ENCODE measurements at places on chromosomes 11 and 22. TPM values are rescaled to one million over a fixed set of nuclear protein-coding genes. Genes with fewer than 3 reads are reported as not detected.

RIC3 gene
- total RNA-seq, result 73.0 TPM

DNA sequence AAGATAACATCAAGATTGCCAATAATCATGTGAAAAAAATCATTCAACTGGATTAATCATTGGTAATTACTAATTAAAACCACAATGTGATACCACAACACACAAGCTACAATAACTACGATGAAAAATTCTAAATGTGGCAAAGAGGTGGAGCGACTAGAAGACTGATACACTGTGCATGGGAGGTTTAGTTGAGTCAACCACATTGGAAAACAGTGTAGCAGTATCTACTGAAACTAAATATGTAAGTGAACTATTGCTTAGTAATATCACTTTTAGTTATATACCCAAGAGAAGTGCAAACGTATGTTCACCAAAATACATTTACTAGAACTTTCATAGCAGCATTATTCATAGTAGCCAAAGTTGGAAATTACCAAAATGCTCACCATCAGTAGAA is 359.9 kb downstream of the ETS1 start:
- no peak for DNase-seq

DNA sequence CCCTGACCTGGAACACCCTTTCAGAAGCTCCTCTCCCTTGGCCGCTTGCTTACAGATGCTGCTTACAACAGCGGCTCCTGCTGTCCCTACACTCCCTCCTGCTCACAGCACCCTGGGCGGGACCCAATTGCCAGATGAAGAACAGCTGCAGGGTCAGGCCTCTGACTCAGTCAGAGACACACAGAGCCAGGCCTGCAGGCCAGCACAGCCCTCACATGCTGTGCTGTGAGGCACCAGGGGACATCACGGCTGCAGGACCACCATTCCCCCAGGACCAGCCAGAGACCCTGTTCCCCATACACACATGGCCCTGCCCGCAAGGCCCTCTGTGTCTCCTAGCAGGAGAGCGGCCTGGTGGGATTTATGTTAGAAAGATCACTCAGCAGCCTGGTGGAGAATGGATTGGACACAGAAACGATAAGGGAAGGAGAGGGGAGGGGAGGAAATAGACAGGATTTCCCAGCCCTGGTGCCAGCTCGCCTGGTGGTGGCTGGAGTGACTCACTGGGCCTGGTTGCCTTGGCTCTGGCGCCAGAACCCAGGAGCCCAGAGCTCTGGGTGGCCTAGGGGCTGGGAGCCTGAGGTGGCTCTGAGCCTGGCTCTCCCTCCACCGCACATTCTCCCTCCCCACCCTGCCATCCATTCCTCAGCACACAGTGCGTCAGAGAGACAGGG is 6.7 kb downstream of the CAPN5 start:
- DNase-seq, result no peak

- no peak for DNase-seq
These were observed 79.8 kb upstream of the CNTN5 start for GRCh38 chr11:98940913-98941312.

DNA sequence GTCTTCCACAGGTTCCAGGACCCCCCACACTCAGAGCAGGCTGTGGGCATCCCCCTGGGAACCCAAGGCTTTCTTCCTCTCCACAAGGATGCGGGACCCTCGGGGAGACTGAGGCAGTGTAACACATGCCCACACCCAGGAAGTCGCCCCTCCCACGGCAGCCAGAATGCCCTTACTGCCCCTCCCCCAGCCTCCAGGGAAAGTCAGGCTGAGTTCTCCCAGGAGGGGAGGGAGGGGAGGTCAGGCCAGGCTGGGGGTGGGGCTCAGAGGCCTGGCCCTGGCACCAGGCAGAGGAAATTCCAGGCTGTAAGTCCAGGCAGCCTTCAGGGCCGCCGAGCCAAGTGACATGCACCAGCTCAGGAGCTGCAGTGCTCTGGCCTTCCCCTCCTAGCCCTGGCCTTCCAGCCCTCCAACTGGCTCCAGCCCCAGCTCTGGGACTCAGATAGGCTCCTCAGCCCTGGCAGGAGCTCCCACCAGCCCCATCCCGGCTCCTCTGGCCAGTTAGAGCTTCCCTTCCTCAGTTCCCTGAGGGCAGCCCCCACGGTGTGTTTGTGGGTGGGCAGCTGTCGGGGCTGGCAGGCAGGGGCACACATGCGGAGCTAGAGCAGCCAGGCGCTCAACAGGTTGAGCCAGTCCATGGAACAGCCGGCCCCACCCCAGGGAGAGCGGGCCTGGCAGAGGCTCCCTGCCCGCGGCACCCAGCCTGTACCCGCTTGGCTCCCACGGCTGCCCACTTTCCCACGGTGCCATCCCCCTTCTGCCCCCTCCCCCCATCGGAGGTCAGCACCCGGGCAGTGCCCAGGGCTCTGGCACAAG is 3.6 kb downstream of the BCL9L start:
- DNase-seq, result no peak

Measured in B cell (primary cell).